ENCODE measurements at places on chromosomes 5 and 9.
A peak's percentile ranks its signal among the peaks of the same experiment; 100 is the strongest.

DNA sequence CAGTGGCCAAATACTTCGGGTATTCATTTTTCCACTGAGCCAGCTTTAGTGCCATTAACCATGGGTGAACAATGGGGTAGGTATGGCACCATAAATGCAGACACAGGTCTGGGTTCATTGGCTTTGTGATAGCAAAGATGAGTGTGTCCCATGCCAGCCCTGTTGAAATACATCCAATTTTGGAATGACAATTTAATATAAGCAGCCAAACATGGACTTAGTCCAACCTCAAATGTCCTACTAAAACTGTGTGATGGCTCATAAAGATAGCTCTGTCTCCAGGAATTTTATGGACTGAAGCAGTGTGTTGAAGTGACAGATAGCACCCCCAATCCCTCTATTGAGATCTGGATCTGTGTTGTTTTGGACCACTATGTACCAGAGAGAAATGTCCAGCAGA, 514.9 kb downstream of the RASEF start:
- DNase-seq, result no peak

DNA sequence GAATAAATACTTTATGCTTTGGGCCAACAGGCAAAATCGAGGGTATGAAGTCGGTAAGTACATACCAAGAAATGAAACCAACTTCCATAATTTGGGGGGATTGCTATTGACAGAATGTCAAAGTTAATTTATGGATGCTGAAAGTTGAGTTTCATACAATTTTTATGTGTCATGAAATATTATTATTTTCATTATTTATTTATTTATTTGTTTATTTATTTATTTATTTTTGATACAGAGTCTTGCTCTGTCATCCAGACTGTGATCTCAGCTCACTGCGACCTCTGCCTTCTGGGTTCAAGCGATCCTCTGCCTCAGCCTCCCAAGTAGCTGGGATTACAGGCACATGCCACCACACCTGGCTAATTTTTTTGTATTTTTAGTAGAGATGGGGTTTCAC, 4.5 kb upstream of the GMCL2 start:
- DNase-seq, result no peak

GRCh38 chr5:55578771-55579170, 44.0 kb upstream of the PLPP1 start:
- DNase-seq, result no peak

GRCh38 chr5:72917371-72917776, 38.5 kb upstream of the FCHO2 start:
- DNase-seq, result no peak

DNA sequence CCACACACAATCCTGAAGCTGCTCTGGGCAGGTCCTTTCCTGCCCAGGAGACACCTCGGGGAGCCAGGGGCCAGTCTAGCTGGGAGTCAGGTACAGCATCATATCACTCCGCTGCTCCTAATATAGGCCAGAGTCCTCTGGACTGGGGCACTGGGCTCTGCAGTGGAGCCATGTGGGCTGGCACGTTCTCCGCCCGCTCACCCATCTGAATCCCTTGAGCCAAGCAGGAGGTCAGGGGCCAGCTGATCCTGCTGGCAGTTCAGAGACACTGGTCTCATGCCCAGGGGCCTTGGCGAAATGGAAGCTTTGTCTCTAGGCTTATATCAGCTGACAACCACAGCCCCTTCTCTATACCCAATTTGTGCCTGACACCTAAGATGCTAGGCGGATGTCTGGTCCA, 9.3 kb upstream of the CORO2A start:
- DNase-seq, result no peak

DNA sequence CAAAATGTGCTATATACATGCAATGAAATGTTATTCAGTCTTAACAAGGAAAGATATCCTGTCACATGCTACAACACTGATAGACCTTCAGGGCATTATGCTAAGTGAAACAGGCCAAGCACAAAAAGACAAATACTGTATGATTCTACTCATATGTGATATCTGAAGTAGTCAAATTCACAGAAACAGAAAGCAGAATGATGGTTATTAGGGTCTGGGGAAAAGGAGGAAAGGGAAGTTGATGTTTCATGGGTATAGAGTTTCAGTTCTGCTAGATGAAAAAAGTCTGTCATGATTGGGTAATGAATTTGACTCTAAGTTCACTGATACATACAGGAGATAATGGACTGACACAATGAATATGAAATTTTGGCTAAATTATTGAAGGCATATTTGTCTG, 11.2 kb upstream of the RIC1 start:
- DNase-seq, result no peak

GRCh38 chr9:8489835-8490234, 690.3 kb upstream of the DMAC1 start:
- DNase-seq, result no peak

DNA sequence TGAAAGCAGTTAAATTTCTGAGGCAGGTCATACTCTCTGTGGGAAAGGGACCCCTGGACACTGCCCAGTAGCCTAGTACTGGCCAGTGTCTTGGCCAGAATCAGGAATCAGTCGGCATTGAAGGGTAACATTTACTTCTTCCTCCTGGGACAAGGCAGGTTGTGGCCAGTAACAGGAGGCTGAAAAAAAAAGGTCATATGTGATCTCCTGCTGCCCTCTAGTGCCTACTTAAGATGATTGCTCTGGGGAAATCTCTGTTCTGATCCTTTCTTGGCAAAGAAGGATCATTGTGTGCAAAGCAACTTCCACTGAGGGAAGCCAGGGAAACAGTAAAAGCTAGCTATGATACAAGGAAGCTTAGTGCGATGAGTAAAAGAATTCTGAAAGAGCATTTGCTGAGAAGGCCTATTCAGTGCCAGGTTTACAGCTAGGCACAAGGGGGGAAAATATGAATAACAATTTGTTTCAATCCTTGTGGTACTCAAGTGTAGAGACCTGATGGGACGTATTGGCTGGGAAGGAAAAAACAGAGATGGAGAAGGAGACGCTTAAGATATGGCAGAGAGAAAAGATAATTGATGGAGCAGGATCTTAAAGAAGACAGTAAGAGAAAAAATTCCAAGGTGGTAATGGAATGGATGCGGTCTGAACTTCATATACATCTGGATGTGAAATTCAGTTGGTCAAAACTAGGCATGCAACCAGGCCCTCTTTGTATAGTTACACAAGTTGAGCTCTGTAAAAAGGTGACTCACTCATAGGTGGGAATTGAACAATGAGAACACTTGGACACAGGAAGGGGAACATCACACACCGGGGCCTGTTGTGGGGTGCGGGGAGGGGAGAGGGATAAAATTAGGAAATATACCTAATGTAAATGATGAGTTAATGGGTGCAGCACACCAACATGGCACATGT, 25.8 kb upstream of the TRIM32 start:
- peak; percentile 87 for DNase-seq

DNA sequence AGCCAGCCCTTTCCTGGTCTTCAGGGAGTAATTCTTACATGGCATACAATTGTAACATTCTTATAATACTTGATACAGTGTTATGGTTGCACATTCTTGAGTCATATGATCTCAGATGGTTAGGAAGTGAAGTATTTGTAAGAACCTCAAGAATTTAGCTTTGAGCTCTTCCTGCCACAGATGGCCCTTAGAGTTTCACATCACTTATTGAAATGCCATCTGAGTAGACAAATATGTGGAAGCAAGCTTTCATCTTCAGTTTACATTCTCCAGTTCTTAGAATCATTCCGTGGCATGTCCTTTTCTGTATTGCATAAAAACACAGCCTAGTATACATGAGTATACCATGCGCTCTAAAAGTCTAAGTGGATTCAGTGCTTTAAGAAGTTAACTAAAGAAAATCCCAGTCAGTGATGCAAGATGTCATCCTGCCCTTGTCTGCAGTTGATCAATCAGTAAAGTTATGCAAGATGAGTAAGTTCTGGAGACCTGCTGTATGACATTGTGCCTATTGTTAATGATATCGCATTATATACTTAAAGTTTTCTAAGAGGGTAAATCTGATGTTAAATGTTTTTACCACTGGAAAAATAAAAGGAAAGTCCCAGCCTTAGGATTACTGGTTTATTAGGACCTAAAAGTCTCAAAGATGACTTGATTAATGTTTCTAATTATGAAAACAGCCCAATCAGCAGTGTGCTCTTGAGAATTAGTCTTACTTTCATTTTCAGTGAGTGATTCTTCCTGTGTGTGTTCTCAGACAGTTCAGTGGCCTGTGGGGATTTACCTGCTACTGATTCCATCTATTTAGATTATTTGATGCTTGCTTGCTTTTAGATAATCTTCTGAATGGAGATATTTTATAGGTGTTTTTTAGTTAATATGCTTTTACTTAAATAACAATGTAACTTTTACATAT, 29.4 kb downstream of the RHOBTB3 start:
- DNase-seq, result peak; percentile 96

DNA sequence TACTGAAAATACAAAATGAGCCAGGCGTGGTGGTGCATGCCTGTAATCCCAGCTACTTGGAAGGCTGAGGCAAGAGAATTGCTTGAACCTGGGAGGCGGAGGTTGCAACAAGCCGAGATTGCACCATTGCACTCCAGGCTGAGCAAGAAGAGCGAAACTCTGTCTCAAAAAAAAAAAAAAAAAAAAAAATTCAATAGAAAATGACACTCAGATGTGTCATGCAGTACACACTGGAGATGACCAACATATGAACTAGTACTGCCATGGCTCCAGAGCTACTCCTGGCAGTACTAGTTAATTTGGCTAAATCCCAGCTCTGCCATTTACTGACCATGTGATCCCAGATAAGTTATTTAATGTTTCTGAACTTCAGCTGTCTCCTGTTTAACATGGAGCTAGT, 7.3 kb downstream of the ATOX1 start:
- no peak for DNase-seq

DNA sequence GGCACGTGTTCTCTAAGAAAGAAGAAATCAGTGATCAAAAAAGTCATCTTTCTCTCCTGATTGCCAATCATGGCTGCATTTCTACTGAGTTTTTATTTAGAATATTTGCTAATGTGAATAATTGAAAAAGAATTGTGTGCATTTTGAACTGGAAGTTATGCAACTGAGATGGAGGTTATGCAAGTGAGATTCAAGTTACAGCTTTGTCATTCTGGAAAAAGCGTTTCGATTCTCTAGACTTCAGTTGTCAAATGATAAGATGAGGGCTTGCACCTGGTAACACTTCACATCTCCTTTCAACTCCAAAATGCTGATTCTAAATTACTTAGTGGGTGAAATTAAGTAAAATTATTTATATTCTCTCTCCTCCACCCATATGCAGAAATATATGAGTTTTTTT, 36.4 kb downstream of the C6 start:
- DNase-seq, result no peak

- DNase-seq, result no peak
Observed at GRCh38 chr9:8926461-8926860, 1126.9 kb upstream of the DMAC1 start.

- DNase-seq, result no peak
Observed at GRCh38 chr5:35233601-35234000, 3.3 kb upstream of the PRLR start.

GRCh38 chr5:115510145-115510645, 34.4 kb downstream of the FEM1C start:
- DNase-seq, result no peak

- DNase-seq, result peak; percentile 20
Observed at GRCh38 chr5:92687821-92688722, 892.9 kb downstream of the NR2F1-AS1 start.

DNA sequence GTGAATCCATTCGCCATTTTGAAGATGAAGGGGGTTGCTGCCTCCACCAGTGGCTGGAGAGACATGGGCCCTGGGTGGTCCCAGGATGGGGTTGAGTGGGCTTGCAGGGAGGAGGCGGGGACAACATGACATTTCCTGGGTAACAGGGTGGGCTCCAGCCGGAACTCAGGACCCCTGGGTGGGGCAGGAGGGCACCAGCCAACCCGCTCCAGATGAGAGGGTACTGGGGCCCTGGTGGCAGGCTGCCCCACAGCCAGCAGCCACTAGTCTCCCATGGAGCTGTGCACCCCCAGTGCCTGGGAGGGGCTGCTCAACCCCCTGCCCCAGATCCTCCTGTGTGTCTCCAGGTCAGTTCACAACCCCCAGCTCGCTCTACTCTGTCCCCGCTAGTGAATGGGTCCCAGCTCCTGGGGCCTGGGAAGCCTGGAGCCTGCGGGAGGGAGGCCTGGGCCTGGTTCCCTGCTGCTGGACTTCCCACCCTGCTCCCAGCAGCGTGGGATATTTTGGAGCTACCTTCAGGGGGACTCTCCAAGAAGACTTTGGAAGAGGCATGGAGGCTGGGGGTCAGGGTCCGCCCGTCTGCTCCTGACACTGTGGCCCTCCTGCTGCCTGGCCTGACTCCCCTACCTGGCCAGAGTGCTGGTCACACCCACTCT, 55.9 kb downstream of the AHRR start:
- no peak for DNase-seq
